Effector memory CD4-positive, alpha-beta T cell (primary cell): ENCODE measurements at places on chromosomes 13 and 19.
A peak's percentile ranks its signal among the peaks of the same experiment; 100 is the strongest.

DNA sequence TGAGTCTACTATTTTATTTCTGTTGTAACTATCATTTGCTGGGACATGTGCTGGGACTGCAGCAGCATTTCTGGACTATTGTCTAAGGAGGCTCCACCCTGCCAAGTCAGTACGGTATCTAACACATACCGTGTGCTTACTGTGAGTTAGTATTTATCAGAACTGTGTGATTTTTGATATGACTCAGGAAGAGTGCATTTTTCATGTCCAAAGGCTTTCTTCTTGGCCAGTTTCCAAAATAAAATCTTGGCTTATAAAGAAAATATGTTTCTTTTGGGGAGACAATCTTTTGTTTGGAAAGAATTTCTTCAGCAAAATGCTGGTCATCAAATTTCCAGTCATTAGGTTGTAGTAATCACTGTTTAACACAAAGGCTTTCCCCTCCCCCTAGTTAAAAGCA, 11.6 kb downstream of the PARP4 start:
- DNase-seq: no peak

DNA sequence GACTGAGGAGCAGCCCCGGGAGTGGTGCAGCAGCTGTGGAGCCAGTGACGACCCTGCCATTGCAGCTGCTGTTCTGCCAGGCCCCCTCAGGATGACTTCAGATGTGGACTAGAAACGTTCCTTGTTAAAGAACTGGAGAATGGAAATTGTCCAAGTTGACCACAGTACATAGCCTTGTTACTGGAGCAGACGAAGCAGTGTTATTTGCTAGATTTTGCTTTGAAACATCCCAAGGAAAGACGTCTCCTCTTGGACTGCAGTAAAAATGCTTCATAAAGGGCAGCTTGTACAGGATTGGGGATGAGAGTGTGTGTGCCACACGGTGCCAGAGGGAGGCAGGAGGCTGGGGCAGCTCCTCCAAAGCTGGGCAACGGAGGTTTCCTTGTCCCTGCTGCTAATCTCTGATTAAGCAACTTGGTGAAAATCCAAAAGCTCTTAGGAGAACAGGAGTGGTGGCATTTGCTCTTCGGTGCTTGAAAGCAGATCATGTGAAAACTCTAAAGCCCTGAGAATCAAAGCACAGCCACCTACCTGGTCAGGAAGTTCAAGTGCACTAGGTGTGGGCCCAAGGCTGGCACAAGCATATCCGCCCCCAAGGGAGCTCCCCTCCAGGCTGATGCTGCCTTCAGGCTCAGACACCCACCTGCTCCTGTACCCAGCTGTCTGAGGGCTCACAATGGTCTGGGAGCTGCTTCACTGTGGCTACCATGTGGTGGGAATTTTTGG, 34.5 kb downstream of the SHISA2 start:
- DNase-seq: no peak

- DNase-seq: no peak
Measured at GRCh38 chr13:48424212-48424611, 11.3 kb upstream of the LPAR6 start.

DNA sequence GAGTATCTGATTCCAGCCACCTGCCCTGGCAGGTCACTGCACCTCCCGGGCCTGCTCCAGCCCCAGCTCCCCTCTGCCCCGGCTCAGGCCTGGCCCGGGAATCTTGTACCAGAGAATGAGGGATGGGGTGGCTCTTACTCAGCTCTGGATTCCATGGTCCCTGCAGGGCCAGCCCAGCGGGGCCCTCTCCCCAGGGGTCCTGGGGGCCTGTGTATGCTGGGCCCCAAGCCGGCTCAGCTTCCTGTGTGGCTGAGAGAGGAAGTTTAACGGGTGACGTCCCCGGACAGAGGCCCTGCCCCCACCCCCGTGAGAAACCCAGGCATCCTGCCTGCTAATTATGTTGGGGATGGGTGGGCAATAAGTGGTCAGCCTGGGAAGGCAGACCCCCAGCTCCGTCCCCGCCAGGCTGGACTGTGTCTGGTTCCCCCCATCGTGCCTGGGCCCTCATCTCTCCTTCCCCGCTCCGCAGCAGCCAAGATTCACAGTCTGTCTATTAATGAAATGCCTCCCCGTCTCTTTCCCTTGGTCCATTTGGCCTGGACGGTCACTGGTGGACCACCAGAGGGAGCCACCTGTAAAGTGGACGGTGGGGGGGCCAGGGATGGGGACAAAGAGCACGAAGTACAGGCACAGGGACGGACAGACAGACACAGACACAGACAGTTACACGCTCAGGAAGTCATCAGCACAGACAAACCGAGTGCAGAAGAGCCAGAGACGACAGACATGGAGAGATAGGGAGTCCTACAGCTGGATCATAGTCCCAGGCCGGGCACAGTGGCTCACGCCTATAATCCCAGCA, at the start of gene DENND1C:
TSS of gene DENND1C (minus strand) at position 247 of the 802 bp plus-strand sequence. CDS start at position 155, 92 bp downstream.
- no peak for DNase-seq

DNA sequence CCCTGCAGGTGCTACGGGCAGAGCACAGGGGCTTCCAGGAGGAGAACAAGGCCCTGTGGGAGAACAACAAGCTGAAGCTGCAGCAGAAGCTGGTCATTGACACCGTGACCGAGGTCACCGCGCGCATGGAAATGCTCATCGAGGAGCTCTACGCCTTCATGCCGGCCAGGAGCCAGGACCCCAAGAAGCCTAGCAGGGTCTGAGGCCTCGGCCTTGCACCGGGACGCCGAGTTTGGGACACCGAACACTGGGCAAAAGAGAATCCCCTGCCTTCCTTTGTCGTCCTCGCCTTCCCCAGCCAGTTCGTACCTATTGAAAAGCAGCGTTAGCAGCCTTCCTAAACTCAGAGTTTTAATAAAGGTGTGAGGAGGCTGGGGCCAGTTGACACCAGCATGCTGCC, 12.1 kb downstream of the CBY2 start:
- DNase-seq: no peak

DNA sequence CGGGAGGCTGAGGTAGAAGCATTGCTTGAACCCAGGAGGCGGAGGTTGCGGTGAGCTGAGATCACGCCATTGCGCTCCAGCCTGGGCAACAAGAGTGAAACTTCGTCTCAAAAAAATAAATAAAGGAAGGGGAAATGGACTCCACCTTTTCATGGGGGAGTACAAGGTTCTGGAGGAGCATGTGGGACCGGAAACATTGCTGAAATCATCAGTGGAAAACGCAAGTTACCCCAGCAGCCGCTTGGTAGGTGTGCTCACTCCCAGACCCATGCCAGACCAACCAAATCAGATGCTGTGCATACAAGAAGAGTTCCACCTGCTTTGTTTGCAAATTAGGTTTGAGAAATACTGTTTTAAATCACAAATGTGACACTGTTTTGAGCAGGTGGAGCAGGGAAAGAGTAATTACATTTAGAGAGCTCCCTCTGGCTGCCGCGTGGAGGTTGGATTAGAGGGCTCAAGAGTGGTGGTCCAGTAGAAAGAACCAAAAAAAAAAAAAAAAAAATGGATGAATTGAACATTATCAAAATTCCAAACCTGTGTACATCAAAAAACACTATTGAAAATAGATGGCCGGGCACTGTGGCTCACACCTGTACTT, 4.9 kb downstream of the ERICH4 start:
- DNase-seq: no peak

DNA sequence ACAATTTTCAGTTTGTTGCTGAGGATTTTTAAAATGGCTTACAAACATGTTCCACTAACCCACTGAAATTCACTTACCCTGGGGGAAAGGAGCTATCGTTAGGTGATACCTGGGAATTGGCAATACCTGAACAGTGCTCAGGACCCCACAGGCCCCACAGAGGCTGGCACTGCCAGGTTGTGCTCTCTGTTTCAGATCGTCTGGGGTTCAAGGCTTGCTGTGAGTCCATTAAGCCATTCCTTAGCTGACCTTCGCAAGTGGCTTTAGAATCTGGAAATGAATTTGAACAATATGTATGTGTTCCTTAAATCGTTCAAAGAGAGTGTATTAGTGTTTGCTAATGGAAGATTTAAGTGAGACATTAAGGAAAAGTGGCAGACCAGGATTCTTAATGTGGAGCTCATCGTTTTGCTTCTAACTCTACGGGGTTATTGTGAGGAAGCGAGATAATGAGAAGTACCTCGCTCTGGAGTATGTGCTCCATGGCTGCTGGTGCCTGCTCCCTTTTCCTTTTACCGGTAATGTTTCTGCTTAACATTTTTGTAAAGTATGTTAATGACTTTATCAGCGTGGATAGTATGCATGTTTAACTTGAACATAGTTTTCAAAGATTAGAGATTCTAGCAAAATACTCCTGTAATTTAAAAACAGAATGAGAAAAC, 13.6 kb downstream of the KLF5 start:
- no peak for DNase-seq

DNA sequence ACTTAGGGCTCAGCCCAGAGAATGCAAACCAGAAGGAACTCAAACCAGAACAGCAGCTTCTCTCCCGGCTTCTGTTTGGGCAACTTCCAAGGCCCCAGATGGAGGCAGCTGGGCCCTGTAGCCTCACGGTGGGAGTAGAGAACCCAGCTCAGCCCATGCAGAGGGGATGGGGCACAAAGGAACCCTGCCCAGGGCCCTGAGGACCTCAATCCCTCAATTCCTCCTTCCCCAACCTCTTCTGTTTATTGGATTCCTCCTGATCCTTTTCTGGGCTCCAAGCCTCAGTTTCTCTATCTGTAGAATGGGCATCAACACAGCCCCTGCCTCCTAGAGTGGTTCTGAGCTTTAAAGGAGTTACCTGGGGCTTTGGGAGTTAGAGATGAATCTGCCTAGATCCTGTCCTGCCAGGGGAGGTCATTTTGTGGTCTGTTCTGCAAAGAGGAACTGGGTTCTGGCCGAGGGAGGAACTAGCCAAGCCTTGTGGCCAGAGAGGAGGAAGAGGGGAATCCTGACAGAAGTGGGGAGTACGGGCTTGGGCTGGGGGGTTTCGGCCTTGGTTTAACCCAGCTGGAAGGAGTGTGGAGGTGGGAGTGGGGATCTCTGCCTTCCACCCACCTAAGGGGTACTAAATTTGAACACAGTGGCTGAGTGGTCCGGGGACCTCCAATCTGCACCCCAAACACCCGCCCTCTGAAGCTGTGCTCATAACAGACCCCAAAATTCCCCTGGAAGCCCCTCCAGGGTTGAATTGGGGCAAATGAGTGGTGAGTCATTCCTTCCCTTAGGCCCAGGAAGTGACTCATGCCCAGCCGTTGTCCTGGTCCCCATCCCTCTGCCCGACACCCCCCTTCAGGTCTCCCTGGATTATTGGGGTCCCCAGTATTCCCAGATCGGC, 2.7 kb downstream of the ADGRE5 start:
- DNase-seq: peak; percentile 75

DNA sequence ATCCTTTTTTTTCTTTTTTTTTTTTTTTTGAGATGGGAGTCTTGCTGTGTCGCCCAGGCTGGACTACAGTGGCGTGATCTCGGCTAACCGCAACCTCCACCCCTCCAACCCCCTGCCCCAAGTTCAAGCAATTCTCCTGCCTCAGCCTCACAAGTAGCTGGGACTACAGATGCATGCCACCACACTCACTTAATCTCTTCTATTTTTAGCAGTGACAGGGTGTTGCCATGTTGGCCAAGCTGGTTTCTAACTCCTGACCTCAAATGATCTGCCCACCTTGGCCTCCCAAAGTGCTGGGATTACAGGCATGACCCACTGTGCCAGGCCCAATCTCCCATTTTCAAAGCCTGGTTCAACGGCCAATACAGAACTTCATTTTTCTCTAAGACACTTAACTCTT, 9.1 kb downstream of the FOXO1 start:
- DNase-seq: no peak

DNA sequence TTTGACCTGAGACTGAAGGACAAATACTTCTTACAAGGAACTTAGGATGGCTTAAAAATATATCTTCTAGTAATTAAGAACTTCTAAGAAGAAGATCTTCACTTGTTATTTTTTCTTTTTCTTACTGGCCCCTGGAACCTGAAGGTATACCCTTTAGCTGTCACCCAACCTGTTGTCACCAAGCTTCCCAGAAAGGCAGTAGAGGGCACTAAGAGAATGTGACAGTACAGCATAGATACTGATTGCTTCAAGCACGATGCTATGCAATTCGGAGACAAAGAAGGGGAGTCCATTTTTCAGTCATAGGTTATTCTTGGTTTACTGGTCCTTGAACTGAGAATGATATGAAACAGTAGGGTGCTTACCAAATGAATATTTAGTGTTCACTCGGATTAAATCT, 208.3 kb upstream of the PCDH9 start:
- no peak for DNase-seq

GRCh38 chr13:50999641-51000040, 90.0 kb downstream of the RNASEH2B start:
- DNase-seq: no peak

- DNase-seq: no peak
Measured at GRCh38 chr13:99053636-99054233, 75.9 kb upstream of the DOCK9 start.
